ENCODE measurements at places on chromosomes 1 and 21.

DNA sequence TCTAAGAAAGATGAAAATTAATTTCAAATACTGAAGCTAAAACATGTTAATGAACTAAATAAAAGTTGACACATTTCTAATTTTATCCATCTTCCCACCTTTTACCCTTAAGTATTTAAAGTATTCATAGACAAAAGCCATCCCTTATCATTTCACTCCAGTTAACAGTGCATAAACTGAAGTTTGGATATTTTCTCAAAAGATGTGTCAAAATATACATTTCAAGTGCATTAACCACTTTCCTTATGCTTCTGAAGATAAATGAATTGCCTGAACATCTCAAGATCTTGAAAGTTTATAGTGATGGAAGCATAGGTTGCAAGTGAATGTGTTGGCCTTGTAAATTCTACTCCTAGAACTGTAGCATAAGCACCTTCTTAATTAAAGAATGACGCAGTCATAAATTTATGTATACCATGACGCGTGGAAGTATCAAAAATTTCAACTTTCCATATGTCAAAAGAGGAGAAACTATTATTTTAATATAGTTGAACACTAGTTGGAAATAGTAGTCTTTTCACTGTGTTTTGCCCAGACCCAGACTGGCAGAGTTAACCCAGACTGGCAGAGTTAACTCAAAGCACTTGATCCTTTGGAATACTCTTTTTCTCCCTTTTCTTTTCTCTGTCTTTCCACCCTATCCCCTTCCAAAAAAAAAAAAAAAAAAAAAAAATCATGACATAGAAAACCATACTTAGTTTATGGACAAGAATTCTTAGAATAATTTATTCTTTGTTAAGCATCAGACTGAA is 282.6 kb upstream of the C1orf105 start:
- no peak for DNase-seq

GRCh38 chr1:207155028-207155427 is 51.0 kb downstream of the C4BPA start:
- no peak for DNase-seq

- no peak for DNase-seq
Observed at GRCh38 chr1:213051881-213052202, 801 bp downstream of the RPS6KC1 start.

DNA sequence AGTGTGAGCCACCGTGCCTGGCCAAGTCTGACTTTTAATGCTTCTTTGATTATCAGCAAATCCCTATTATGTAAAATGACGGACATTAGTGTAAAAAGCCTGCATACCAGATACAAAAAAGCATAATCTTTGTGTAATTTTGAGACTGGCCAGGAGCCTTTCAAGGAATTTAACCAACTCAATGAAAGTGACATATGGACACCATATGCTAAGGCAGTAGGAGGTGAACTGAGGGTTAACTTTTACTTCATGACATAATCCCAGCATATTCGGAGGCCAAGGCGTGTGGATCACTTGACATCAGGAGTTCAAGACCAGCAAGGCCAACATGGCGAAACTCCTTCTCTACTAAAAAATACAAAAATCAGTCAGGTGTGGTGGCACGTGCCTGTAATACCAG is 94.6 kb downstream of the EIF4G3 start:
- DNase-seq, result no peak
